Mesothelial cell of epicardium (in vitro differentiated cells): ENCODE measurements at places on chromosomes 2 and 18. TPM values are rescaled to one million over a fixed set of nuclear protein-coding genes. Genes with fewer than 3 reads are reported as not detected.

Gene LONRF2
- total RNA-seq, result 13.4 to 14.6 TPM (median 13.7 TPM) in 3 replicates

DNA sequence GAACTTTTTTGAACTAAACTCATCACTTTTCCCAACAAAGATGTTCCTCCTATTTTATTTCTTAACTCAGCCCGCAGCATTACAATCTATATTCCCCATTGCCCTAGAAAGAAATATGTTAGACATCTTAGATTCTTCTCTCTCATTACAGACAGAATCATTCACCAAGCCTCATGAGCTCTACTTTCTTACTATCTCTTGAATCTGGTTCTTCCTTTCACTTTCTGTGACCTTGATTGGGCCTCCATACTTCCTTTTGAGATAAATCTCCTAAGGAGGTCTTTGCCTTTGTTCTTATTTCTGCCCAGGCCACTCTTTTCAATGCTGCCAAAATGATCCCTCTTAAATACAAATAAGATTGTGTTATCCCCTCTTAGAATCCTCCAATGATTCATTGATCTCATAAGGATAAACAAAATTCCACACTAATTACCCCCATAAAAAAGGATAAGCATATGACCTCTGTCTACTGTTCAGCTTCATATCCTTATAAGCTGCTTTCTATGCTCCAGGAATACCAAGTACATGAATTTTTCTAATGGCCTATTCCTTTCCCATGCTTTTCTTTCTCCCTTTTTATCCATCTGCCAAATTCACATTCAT is 400.0 kb downstream of the ARHGAP15 start:
- no peak for DNase-seq

- DNase-seq, result no peak
These were observed 268.1 kb downstream of the NDUFA10 start for GRCh38 chr2:239756790-239757760.

DNA sequence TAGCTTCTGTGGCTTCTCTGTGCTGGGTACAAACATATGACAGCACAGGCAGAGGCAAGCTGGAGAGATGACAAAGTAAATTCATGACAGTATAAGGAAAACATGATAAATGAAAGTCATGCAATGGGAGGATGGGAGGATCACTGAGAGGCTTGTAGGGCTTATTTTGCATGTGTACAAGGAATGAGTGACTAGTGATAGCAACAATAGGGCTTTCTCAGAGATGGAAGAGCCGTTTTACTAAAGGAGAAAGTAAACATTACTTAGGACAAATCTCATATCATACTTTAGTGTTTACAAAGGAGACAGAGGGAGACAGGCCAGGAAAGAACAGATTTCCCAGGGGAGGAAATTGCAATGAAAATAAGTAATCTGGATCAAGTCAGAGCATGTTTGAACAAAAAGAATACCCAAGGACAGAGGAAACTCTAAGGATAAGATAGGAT is 82.5 kb upstream of the RBMS1 start:
- no peak for DNase-seq

DNA sequence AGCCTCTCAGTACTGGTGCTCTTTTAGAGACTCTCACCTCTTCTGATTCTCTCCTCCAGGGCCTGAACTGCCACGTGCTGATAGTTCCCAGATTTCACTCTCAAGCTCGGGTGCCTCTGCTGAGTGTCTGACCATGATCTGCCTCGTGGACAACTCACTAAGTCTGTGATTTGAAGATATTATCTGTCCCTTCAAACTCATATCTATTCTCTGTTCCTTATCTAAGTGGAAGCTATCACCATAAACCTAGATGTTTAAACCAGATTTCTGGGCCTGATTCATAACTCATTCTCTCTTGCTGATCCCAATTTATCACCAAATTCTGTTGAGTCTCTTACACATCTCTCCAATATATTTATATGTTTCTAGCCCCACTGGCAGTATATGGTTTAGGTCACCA is 29.9 kb upstream of the KIDINS220 start:
- no peak for DNase-seq

DNA sequence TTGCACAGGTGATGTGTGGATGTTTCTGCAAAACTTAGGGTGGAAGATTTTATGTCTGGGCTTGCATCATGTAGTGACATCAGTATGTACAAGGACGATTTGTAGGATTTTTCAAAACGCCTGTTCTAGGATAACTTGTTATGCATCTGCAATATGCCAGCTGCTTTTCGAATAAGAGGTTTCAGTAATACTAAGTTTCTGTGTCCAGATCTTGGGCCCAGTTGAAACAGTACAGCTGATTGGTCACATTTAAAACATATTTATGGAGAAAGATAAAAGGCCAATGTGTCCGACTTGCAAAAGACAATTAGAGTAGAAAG is 1.2 kb downstream of the PTPN4 start:
- DNase-seq, result no peak
